ENCODE measurements at places on chromosomes 5 and 9. TPM values are rescaled to one million over a fixed set of nuclear protein-coding genes. Genes with fewer than 3 reads are reported as not detected.

DNA sequence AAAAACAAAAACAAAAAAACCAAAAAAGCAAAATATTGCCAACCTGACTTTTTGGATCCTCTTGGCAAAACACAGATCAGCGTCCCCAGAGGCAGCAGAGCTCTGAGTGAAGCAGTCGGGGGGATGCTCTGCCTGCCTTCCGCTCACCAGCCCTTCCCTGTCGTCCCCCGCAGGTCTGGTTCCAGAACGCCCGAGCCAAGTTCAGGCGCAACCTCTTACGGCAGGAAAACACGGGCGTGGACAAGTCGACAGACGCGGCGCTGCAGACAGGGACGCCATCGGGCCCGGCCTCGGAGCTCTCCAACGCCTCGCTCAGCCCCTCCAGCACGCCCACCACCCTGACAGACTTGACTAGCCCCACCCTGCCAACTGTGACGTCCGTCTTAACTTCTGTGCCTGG, 20.7 kb downstream of the LHX2 start:
- no peak for DNase-seq

FSTL4 gene
- not detected for total RNA-seq

- DNase-seq: no peak
Observed at GRCh38 chr9:83007521-83008300, 55.2 kb downstream of the RASEF start.

LCP2 gene
- not detected for total RNA-seq

- peak; percentile 87 for DNase-seq
Observed at GRCh38 chr9:131382850-131383729, 10.8 kb upstream of the PRRC2B start.

Measured in renal cortical epithelial cell (primary cell).